Fibroblast of upper back skin (primary cell): ENCODE measurements at places on chromosomes 13 and 19.

DNA sequence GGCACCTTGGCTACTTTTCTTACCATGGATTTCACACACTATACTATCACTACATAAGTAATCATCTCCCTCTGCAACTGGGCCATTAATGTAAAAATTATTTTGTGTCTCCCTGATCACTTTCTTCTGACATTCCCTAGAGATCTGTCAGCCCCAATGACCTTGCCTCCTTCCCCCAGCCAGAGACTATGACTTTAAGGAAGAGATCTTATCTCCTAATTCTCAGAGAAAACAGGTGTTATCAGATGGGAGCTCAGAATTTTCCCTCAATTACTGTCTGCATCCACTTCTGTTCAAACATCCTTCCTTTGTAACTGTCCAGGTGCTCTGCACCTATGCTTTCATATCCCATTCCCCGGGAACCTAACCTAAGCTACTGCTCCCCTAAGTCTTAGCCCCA lies 397.5 kb downstream of the DIAPH3 start:
- no peak for DNase-seq

GRCh38 chr13:76397413-76397812 lies 488.8 kb downstream of the KCTD12 start:
- DNase-seq = no peak

- DNase-seq = no peak
Measured at GRCh38 chr19:18895824-18896341, at the start of gene CERS1. CERS1 (minus strand) TSS chr19:18896158; CDS start chr19:18896072, 86 bp downstream.

- no peak for DNase-seq
Measured at GRCh38 chr19:50465986-50466705, 10.2 kb upstream of the EMC10 start.

DNA sequence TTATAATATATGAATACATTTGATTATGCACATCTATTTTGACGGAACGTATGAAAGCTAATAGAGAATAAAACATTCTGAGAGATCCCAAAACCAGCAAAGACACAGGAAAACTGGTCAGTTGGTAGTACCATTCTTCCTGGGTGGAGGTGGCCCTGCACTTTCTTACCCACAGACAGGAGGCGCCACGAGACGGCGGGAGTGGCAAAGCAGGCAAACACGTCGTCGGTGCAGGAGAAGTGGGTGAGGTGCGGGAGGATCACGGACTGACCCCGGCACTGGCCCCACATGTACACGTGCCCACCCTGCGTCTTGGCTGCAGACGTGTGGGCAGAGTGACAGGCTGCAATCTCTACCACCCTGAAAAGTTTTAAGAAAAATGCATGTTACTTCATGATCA lies 36.1 kb downstream of the RCBTB1 start:
- DNase-seq = no peak

DNA sequence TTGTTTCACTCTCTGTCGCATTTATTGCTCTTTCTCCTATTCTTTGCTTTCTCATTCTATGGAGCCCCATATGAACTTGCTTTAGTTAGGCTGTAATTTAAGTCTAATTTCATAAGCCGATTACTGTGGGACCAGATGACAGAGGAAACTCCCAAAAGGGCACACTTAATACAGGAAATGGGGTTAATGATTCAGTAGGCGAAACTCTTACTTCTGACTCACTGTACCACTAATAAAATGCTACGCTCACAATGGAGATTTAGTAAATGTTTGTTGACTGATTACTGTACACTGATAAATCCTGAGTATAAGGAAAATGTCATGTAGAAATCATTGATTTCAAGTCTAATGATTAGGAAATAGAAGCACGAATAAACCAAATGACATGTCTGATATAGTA lies 276.4 kb downstream of the KLF5 start:
- peak; percentile 62 for DNase-seq
